Liver (tissue), 10 donors: ENCODE measurements at places on chromosomes 2 and 18. TPM values are rescaled to one million over a fixed set of nuclear protein-coding genes. Genes with fewer than 3 reads are reported as not detected.

Gene MOGAT1
- total RNA-seq: not detected

Gene BOD1L2
- total RNA-seq: not detected

Gene CROCC2
- total RNA-seq: 0.08 TPM

Gene SERPINB11
- total RNA-seq: not detected

Gene CRYBA2
- not detected for total RNA-seq

Gene TUBA3E
- total RNA-seq: not detected

Gene BMP10
- 9.5 TPM for total RNA-seq

Gene CD207
- total RNA-seq: not detected

Gene EHD3
- total RNA-seq: 19.1 TPM

Gene ARHGEF33
- 0.33 TPM for total RNA-seq

Gene REV1
- total RNA-seq: 20.5 TPM

Gene SIX3
- not detected for total RNA-seq

Gene ABCG8
- 16.8 TPM for total RNA-seq

Gene RND3
- total RNA-seq: 28.1 TPM

Gene PTPRM
- 23.0 TPM for total RNA-seq

GRCh38 chr2:96489261-96489660 lies 15.9 kb downstream of the NEURL3 start:
- H3K36me3 ChIP-seq: no peaks in the 10 kb centered on the region
- no peak overlapping the region for H3K27ac ChIP-seq
- H3K27me3 ChIP-seq: no peaks in the 10 kb centered on the region
- H3K4me3 ChIP-seq: no peak overlapping the region
- DNase-seq: no peak

DNA sequence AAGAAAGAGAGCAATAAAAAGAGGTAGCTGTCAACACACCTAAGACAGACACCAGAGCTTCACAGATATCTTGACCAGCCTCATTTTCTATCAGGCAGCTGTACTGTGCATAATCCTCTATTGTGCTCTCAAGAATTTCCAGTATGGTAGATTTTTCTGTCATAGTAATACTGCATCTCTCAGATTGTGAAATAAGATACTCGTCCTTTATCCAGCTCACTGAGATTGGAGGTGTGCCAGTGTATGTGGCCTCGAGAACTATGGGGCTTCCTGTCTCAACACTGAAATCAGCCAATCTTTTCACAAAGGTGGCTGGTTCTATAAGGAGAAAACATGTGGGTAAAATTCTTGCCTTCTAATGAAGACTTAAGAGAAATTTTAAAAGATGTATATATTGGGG lies 88.9 kb downstream of the TTN start:
- no peaks in the 10 kb centered on the region for H3K4me1 ChIP-seq
- no peak overlapping the region for H3K27ac ChIP-seq
- H3K27me3 ChIP-seq: no peaks in the 10 kb centered on the region
- H3K4me3 ChIP-seq: no peak overlapping the region
- H3K36me3 ChIP-seq: no peaks in the 10 kb centered on the region

DNA sequence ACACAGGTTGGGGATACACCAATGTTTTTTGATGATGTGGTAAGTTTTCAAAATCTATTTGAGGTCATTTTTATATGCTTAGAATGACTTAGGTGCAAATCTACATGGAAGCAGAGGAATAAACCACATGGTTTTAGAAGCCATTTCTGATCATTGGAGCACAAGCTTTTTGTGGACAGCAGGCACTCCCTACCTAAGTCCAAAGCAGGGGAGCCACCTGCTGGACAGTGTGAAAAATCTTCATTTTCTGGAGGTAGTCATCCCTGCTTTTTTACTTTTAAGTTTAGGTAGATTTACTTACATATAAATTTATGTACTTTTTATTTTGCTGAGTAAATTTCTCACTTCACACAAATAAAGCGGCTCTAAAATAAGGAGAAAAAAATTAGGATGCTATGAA lies 323.2 kb downstream of the PLCL1 start:
- H3K36me3 ChIP-seq: no peaks in the 10 kb centered on the region
- H3K4me3 ChIP-seq: no peak overlapping the region
- H3K27ac ChIP-seq: no peak overlapping the region
- no peaks in the 10 kb centered on the region for H3K27me3 ChIP-seq

GRCh38 chr2:179974761-179975160 lies 32.3 kb downstream of the CWC22 start:
- no peaks in the 10 kb centered on the region for H3K27me3 ChIP-seq
- H3K36me3 ChIP-seq: peaks cover 4% of the 10 kb centered on the region
- no peak for DNase-seq

DNA sequence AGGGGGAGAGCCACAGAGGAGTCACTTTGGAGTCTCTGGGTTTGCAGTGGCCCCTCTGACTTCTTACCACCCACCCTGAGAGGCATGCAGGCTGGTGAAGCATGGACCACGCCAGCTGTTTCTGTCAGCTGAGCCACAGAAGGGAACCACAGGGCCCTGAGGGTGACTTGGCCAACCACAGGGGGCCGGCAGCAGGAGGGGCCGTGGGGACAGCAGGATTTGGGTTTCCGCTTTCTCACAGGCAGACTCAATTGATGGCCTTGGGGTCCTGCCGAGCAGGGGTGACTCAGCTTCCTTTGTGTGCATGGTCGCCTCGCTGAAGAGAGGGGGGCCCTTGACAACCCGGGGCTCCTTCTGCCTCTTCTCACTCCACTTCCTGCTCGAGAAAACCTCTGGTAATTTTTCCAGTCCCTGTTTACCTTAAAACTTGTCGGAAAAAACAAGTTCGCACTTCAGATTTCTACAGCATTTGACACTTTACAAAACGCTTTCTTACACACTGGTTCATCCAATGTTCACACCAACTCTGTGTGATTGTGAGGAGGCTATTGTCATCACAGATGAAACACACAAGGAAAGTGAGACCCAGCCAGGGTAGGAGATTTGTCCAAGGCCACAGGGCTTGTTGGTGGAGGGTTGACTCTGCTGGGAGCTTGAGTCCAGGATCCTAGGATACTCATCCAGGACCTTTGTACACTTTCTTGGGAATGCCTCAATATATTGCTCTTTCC lies 311.2 kb downstream of the LPIN1 start:
- H3K36me3 ChIP-seq: no peaks in the 10 kb centered on the region
- no peak overlapping the region for H3K4me3 ChIP-seq
- H3K27me3 ChIP-seq: no peaks in the 10 kb centered on the region
- DNase-seq: no peak
- H3K4me1 ChIP-seq: no peaks in the 10 kb centered on the region

GRCh38 chr2:85719609-85720240 lies 25.6 kb downstream of the GNLY start:
- H3K27me3 ChIP-seq: no peaks in the 10 kb centered on the region
- H3K4me3 ChIP-seq: no peak overlapping the region
- H3K36me3 ChIP-seq: no peaks in the 10 kb centered on the region
- no peak overlapping the region for H3K27ac ChIP-seq
- no peak for DNase-seq

- no peak overlapping the region for H3K27ac ChIP-seq
- no peaks in the 10 kb centered on the region for H3K4me1 ChIP-seq
Measured at GRCh38 chr2:205073433-205074020, 528.3 kb downstream of the PARD3B start.

- no peak overlapping the region for H3K4me3 ChIP-seq
- H3K27me3 ChIP-seq: no peaks in the 10 kb centered on the region
- DNase-seq: no peak
- no peaks in the 10 kb centered on the region for H3K36me3 ChIP-seq
- no peak overlapping the region for H3K27ac ChIP-seq
Measured at GRCh38 chr2:156445296-156446220, 9.4 kb downstream of the GPD2 start.

- no peaks in the 10 kb centered on the region for H3K27me3 ChIP-seq
- H3K4me1 ChIP-seq: no peaks in the 10 kb centered on the region
- H3K36me3 ChIP-seq: no peaks in the 10 kb centered on the region
- no peak overlapping the region for H3K4me3 ChIP-seq
Measured at GRCh38 chr2:227886149-227886548, 14.7 kb downstream of the DAW1 start.

GRCh38 chr2:210072922-210073509 lies 70.6 kb downstream of the RPE start:
- H3K27ac ChIP-seq: no peak overlapping the region
- peaks cover 3% of the 10 kb centered on the region for H3K36me3 ChIP-seq
- no peaks in the 10 kb centered on the region for H3K4me1 ChIP-seq
- H3K27me3 ChIP-seq: no peaks in the 10 kb centered on the region
- DNase-seq: no peak
- H3K4me3 ChIP-seq: no peak overlapping the region

GRCh38 chr2:126224776-126225175 lies 431.2 kb upstream of the GYPC start:
- no peak for DNase-seq
- no peak overlapping the region for H3K27ac ChIP-seq
- no peak overlapping the region for H3K4me3 ChIP-seq
- H3K4me1 ChIP-seq: no peaks in the 10 kb centered on the region

DNA sequence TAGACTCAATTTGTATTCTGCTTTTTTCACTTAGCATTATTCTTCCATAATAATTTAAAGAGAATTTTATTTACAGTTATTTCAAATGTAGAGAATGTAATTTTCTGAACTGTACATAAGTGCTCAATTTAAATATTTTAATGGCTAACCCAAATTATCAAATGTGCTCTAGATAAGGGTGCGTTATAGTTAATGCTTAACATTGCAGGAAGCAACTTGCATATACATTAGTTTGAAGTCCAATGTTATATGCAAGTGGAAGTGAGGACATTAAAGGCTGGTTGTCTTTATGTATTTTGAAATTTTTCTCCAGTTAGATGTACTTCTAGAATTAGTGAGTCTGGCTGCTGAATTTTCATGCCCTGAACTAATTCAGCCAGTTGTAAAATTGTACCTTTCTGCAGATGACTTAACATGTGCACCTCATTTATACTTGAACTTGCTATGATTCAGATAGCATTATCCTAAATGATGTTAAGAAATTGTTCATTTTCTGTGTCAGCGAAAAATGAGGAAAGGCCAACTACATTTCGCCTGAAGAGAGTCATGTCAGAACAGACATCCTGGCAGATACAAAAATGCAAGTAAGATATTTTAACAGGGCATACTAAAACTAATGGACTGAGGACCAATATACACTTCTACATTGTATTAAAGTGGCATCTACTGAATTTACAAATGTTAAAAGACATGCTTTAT lies 59.2 kb upstream of the GAREM1 start:
- H3K27ac ChIP-seq: no peak overlapping the region
- DNase-seq: no peak
- no peaks in the 10 kb centered on the region for H3K36me3 ChIP-seq
- no peak overlapping the region for H3K4me3 ChIP-seq

DNA sequence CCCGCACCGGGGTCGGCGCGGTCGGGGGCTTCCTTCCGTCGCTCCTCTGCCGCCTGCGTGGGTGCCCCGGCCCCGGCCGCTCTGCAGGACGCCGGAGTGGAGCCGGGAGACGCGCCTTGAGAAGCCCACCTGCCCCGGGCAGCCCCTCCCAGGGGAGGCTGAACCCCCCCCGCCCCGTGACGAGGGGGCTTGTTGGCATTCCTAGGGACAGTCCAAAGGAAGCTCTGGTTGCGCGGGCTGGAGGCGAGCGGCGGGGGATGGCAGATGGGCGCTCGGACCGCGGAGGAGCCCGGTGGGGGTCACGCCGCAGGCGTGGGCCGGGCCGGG lies 133.5 kb upstream of the MGAT5 start:
- no peak for DNase-seq
- no peaks in the 10 kb centered on the region for H3K36me3 ChIP-seq
- H3K4me3 ChIP-seq: peak overlapping the region; percentile 93
- peaks cover 29% of the 10 kb centered on the region for H3K4me1 ChIP-seq

DNA sequence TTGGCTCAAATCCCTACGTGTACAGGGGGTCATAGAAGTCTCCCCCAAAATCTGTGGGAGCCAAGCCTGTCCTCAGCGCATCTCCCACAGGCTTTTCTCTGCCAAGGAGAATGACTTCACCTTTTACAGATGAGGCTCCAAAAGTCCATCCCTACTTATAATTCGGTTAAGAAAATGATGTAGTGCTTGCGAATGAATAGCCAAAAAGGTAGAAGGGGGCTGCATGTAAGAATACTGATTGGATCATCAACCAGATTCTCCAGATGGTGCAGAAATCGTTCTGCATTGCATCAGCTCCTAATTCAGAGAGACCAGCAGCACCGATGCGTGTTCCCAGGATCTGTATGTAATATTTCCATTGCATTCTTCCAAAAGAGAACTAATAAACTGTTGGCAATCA lies 91.9 kb downstream of the EPHA4 start:
- no peak overlapping the region for H3K27ac ChIP-seq
- no peaks in the 10 kb centered on the region for H3K27me3 ChIP-seq
- no peak overlapping the region for H3K4me3 ChIP-seq
- no peaks in the 10 kb centered on the region for H3K4me1 ChIP-seq

DNA sequence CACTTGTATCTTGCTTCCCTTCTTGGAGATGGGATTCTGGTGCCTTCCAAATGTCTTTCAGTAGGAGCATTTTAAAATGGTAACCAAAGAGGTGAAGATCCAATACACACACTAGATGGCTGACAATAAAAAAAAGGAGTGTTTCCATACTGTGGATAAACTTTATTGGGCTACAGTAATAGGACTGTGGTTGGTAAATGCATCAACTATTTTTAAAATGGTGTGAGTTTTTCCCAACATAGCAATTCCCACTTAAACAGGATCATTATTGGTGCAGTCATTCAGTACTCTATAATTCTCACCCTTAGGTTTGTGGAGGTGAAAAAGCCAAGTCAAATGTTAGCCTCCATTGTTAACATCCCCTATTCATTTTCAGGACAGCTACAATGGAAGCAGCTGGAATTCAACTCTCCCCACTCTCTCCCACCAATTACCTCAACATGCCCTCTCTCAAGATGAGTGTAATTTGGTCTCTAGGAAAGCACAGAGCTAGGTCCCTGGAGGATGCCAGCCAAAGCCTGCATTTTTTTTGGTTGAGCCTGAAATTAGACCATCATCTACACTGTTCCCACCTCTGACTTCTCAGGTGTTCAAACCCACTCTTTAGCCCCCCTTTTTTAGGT lies 273.3 kb downstream of the TCF4 start:
- DNase-seq: no peak
- H3K4me3 ChIP-seq: no peak overlapping the region
- no peak overlapping the region for H3K27ac ChIP-seq
- H3K36me3 ChIP-seq: no peaks in the 10 kb centered on the region
- no peaks in the 10 kb centered on the region for H3K27me3 ChIP-seq

- no peaks in the 10 kb centered on the region for H3K36me3 ChIP-seq
- no peaks in the 10 kb centered on the region for H3K27me3 ChIP-seq
- no peak overlapping the region for H3K27ac ChIP-seq
- DNase-seq: no peak
Measured at GRCh38 chr18:60146220-60146960, 226.2 kb downstream of the MC4R start.

DNA sequence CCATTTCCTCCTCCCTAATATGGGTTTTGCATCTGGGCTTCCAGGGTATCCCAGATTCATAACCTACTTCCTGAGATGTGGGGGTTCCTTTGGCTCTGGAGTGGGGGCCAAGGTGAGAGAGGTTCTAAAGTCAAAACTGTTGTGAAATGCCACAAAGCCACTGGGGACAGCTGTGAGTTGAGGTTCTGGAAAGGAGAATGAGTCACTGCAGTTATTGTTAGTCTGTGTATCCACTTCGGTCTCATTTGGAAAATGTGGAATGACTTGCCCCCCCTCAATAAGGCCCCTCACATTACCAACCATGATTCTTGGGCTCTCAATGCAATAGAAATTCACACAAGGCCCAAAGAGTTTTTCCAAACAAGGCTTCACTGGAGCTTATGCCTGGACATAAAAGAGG lies 51.1 kb upstream of the LGALSL start:
- H3K27ac ChIP-seq: peak overlapping the region; percentile 74
- DNase-seq: no peak
- no peaks in the 10 kb centered on the region for H3K36me3 ChIP-seq
